ENCODE measurements at places on chromosomes 2 and 18.

GRCh38 chr18:66316701-66317100 lies 287.2 kb downstream of the CDH19 start:
- no peak for DNase-seq

GRCh38 chr2:109324861-109325260 lies 195.9 kb downstream of the SH3RF3 start:
- DNase-seq, result no peak

DNA sequence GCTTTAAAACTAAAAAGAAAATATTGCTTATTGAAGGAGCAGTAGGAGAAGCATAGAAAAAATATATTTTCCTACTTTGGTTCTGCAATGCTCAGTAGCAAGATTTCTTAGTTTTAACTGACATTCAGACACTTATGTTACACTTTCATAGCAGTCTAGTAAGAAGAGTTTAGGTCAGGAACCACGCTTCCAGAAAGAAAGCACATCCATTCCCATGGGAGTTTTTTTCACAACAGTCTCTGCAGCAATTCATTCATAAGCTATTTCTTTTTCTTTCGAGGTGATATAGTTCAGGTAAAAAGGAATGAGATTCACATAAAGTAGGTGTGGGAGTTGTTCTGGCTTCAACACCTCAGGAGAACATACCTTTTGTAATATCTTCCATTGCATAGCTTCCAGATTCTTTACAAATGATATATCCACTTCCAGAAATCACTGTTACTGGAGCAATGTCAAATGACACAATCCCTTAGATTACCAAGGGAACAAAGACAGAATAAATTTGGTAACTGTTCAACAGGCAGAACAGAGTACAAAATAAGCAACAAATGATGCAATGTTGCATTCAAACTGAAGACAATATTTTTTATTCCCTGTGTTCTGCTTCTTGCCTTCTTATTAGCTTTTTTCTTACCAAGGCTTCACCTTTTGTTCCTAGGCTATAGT lies 95.2 kb upstream of the GULP1 start:
- DNase-seq, result no peak

GRCh38 chr2:104375206-104375605 lies 478.7 kb upstream of the POU3F3 start:
- no peak for DNase-seq

DNA sequence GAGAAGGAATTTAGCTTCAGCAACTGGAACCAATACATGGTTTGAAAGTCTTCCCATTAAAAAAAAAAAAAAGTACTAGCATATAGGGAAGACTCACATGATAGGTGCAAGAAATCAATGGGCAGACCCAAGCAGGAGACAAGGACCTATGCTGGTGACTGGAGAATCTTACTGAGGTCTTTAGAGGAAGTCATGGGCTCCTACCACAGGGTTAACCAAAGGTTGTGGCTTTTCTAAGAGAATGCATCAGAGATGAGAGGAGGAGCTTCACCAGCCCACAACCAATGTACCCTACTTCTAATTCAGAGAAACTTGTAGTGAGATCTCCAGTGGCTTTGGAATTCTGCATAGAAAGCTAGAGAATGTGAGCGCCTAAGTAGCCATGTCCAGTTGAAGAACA lies 207.4 kb downstream of the NCKAP5 start:
- no peak for DNase-seq

- no peak for DNase-seq
Measured at GRCh38 chr2:160223560-160223959, 23.5 kb upstream of the ITGB6 start.

DNA sequence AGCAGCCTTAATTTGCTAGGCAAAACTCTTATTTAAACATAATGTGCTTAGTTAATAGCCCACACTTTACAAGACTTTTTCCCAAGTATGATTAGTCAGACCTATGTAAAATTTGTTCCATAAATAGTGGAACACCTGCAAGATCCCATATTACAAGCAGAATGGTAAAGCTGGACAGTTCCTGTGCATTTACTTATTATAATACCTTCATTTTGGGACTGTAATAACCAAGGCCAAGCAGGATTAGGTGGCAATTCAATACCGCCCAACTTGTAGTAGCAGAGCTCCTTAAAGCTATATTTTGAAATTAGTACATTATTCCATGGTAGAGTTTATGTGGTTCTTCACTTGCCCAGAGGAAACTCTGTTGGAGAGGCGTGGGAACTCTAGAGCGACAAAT lies 431.5 kb upstream of the MMADHC start:
- DNase-seq, result no peak

DNA sequence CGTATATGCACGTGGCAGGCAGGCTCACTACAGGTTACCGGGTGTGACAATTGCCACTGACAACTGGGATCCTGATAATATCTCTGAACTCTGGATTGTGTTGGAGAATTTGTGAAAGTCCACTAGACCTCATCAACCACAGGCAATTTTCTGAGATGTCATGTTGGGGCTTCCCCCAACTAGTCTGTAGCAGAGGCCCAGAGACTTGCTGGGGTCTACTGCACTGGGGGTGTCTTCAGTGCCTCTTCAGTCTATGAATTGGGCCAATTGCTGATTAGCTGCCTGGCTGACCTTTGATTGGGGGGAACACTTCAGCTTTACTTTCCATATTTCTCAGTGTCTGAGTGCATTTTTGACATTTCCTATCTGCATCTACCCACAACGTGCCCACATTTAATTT lies 201.5 kb downstream of the MTX2 start:
- no peak for DNase-seq

- DNase-seq, result peak; percentile 60
Measured at GRCh38 chr18:49510393-49511115, 23.5 kb upstream of the C18orf32 start.

DNA sequence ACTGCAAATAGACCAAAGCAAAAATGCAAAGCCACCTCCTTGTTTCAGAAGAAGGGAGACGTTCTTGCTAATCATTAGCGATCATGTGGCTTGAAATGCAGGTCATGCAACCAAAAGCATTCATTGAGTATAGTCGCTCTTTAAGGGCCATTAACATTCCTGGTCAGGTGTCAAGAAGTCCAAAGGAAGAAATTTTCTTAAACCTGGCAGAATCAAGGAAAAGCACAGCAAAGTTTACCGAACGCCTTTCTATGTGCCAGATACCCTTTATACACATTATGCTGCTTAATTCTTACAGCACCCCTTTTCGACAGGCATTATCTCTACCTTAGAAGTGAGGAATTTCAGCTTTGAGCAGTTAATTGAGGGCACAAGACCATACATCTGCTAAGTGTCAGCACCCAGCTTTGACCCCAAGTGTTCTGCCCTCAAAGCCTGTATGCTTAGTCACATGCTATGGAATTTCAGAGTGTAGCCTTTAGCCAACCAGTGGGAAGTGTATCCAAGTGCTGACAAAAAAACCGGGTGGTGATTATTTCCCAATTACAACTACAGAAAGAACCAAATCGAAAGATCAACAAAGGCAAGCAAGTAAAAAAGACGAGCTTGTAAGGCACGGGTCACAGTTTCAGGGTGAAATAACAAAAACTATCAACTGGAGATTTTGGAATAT lies 70.8 kb downstream of the EPHA4 start:
- DNase-seq, result peak; percentile 43

- DNase-seq, result peak; percentile 5
Measured at GRCh38 chr2:33111002-33111446, 164.3 kb downstream of the LTBP1 start.

- no peak for DNase-seq
Measured at GRCh38 chr2:85401844-85402243, 8.3 kb downstream of the CAPG start.

DNA sequence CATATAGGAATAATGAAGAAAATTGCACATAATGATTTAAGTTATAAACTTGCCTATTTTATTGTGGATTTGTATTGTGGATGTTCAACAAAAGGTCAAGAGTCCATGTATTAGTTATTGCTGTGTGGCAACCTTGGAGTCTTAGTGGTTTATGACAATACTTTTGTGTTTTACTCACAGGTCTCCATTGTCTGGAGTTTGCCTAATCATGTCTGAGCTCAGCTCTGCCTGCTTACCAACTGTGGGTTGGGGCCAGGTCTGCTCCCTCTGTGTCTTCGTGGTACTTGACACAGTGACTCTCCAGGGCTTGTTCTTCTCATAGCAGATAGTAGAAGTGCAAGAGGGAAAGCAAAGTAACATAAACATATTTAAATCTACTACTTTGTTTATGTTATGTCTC lies 382.5 kb downstream of the CBLN2 start:
- DNase-seq, result no peak

GRCh38 chr2:239876948-239877289 lies 148.2 kb downstream of the NDUFA10 start:
- no peak for DNase-seq

DNA sequence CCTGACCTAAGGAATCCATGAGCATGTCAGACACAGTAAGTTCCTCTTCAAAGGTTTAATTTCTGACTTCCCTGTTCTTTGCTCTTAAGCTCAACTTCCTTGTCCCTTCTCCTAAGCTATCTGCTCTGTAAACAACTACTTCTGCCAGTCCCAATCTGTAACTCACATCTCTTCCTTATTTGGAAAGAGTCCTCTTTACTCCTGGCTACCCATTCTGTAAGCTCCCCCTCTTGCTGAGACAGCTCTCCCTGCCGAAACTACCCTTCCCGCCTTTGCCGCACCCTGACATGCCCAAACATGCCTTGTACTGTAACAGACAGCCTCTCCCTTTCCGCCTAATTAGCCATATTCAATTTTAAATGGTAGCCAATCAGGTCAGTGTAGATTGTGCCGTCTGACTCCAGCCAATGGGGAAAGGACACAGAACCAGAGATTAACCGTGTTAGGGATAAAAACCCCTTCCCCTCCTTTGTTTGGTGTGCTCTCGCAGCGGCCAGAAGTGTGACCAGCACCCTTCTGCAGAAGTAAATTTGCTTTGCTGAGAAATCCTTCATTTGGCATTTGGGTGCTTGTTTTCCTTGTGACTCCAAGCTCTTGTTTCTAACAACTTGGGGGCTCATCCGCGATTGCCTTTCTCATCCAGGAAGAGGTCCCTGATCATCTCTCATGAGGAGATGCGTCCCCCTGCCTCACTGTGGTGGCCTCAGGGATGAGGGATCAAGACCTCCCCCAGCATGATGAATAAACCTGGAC lies 49.0 kb downstream of the PIAS2 start:
- no peak for DNase-seq

GRCh38 chr2:237594514-237594871 lies 4.0 kb upstream of the RAB17 start:
- no peak for DNase-seq

DNA sequence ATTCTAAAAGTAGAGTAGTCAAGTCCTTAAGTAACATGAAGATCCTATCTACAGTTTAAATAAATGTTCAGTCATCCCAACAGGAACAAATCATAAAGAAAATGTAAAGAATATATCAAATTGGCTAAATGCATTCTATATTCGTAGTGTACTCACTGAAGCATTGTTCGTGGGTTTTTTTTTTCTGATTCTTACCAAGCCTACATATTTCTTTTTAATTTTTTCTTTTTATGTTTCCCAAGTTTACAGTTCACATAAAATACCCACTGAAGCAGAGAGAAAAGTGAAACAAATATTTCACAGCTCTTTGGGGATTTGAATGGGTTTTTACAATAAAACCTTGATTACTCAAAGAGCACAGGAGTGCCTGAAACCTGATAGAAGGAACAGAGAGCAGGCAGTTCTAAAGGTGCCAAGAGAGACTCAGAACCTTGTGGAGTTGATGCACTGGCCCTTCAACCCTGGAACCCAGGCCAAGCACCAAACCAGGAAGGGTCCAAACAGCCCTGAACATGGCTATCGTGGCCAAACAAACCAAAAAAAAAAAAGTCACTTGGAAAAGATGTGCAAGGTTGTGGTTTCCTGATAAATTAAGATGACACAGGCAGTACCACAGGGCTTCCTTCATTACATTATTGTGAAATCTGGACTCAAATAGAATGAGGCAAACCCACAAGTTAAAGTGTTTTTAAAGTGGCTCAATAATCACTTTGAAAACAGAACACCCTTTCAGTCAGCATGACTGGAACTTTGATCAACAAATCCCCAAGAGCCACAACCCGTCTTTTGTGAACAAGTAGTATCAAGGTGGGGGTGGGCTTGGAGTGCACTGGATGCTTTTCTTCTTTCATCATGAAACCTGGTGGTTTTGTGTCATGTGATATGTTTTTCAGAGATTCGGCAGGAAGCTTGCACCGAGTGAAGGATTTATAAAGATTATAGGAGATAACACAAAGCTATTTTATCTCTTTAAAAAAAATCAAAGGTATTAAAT lies 245.0 kb upstream of the FN1 start:
- no peak for DNase-seq

- DNase-seq, result peak; percentile 34
Measured at GRCh38 chr2:45643095-45643494, 8.4 kb upstream of the PRKCE start.

- DNase-seq, result no peak
Measured at GRCh38 chr2:179022685-179023084, 27.3 kb downstream of the CCDC141 start.

DNA sequence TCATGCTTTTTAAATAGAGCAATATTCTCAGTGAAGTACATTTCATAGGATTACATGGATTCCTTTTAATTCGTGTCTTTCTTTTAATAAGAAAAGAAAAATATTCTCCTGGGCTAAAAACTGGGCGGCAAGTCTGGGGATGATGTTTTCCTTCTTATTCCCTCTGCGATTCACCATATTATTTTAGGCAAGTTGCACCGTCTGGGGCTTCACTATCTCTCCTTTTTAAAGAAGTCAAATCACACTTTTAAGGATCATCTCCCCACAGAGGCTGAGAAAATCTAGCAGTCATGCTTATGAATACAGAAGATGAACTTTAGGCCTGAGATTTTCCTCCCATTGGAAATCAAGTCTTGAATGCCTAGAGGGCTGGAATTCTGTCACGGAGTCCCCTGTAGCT lies 104.1 kb downstream of the COPS8 start:
- no peak for DNase-seq

- DNase-seq, result no peak
Measured at GRCh38 chr2:121090088-121090715, 194.8 kb downstream of the TFCP2L1 start.

DNA sequence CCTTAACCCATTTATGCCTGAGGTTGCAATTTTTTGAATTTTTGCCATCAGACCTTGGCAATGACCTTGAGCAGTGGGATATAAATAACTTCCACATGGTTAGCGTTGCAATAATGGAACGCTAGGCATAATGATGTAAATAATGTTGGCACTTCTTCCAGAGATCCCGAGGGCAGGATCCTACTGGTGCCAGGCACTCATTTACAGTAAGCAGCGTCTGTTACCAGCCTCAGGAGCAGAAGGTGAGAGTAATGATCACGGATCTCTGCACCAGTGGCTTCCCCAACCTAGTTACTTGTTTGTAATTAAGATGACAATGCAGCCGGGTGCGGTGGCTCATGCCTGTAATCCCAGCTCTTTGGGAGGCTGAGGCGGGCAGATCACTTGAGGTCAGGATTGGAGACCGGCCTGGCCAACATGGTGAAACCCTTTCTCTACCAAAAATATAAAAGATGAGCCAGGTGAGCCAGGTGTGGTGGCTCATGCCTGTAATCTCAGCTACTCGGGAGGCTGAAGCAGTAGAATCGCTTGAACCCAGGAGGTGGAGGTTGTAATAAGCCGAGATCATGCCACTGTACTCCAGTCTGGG lies 41.9 kb downstream of the CPO start:
- DNase-seq, result no peak

Data from ELF-1 (cell line).